ENCODE measurements at places on chromosomes 5 and 9. TPM values are rescaled to one million over a fixed set of nuclear protein-coding genes. Genes with fewer than 3 reads are reported as not detected.
A peak's percentile ranks its signal among the peaks of the same experiment; 100 is the strongest.

The PHF24 gene
- 0.26 TPM for polyA plus RNA-seq

GRCh38 chr5:67971223-67971830 lies 244.2 kb upstream of the PIK3R1 start:
- no peaks in the 10 kb centered on the region for H3K27me3 ChIP-seq
- no peaks in the 10 kb centered on the region for H3K36me3 ChIP-seq
- peaks cover 5% of the 10 kb centered on the region for H3K4me1 ChIP-seq
- DNase-seq, result no peak
- H3K4me3 ChIP-seq, result no peak overlapping the region

The KLHL3 gene
- polyA plus RNA-seq, result 2.7 TPM

DNA sequence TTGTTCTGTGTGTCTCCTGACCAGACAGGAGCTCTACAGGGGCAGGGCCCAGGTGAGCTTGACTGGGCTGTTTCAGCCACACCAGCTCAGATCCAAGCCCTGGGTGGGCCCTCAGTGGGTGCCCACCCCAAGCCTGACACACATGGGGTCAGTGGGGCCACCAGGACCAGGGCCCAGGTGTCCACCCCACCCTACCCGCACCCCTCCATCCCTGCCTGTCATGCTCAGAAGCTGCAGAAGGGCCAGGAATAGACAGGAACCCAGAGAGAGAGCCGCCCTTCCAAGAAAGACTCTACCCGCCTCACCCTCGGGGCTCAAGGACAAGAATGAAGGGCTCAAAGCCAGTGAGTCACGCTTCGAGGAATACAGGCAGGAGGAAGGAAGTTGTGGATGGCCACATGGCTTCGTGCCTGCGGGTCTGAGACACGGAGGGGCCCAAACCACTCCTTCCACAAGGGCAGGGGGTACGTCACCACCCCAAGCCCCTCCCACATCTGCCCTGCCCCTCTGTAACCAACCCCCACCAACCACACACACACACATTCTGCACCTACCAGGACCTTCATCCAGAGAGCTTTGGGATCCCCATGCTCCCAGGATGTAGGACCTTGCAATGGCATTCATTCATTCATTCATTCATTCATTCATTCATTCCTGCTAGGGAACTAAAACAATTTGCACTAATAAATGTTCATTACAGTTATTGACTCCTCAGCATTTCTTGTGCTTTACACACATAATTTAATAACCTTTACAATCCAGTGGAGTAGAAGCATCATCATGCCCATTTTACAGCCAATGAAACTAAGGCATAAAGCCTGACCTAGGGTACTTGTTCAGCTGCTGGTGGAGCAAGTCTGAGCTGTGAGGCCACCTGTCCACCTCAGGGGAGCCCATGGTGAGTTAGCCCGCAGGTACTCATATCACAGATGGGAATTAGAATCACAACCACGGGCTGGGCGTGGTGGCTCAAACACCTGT lies 55.9 kb upstream of the STXBP1 start:
- no peaks in the 10 kb centered on the region for H3K27me3 ChIP-seq
- DNase-seq, result no peak
- no peak overlapping the region for H3K4me3 ChIP-seq
- H3K4me1 ChIP-seq, result peaks cover 80% of the 10 kb centered on the region
- H3K27ac ChIP-seq, result peak overlapping the region; percentile 66

DNA sequence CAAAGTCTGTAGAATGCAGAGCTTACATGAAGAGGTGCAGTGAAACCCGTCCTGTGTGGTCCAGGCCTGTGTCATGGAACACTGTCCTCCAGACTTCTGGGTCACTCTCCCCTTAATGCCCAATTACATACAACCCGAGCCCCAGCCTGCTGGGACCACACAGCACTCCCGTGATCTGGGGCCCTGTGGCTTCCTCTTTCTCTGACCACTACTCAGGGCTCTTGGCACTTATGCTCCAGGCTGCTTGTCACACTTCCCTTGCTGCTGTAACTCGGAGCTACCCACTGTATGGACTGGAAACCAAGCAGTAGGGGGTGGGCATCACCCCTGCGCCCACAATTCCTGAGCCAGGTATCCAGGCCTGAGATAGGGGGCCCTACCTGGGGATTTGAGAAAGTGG lies 10.3 kb upstream of the IL3 start:
- H3K4me1 ChIP-seq, result no peaks in the 10 kb centered on the region
- H3K36me3 ChIP-seq, result no peaks in the 10 kb centered on the region
- H3K4me3 ChIP-seq, result no peak overlapping the region
- DNase-seq, result peak; percentile 75
- no peak overlapping the region for H3K27ac ChIP-seq
- H3K27me3 ChIP-seq, result no peaks in the 10 kb centered on the region

DNA sequence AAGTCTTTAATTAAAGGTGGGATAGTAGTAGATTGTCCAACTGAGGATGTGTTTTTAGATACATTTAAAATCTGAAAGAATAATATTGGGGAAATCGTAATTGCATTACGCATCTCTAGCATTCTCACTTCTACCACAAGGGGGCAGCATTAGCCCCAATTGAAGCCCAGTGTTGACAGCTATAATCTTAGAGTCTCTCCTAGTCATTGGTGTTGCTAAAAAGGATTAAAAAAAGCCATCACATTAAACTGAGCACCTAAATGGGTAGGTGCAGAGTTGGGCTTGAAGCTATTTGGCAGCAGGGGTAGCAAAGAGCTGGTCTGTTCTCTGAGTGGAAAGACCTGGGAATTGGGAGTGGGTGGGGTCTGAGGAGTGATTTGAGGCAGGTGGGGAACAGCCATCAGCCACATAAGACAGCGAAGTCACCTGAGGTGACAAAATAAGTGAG lies 177.2 kb downstream of the OSTF1 start:
- DNase-seq, result no peak
- no peaks in the 10 kb centered on the region for H3K4me1 ChIP-seq
- no peak overlapping the region for H3K4me3 ChIP-seq
- H3K27me3 ChIP-seq, result no peaks in the 10 kb centered on the region
- H3K36me3 ChIP-seq, result no peaks in the 10 kb centered on the region

The OR1N2 gene
- polyA plus RNA-seq, result not detected

DNA sequence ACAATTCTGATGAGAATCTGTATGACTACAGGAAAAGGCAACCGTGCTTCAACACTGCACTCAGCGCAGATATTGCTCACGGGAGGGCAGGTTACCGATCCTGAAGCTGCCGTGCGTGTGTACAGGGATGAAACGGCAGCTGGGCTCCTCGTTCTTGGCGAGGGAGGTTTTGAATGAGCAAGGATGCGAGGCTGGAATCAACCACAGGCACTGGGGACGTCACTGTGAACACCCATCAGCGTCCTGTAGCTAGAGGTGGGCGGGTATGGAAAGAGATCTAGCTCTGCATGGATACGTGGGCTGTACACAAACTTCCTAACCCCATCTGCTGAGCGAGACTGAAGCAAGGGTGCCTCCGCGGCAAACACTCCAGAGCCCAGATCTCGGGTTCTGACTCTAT lies 84.3 kb upstream of the COL5A1 start:
- no peaks in the 10 kb centered on the region for H3K27me3 ChIP-seq
- no peak overlapping the region for H3K27ac ChIP-seq
- H3K4me1 ChIP-seq, result no peaks in the 10 kb centered on the region
- DNase-seq, result peak; percentile 25
- H3K36me3 ChIP-seq, result no peaks in the 10 kb centered on the region
- no peak overlapping the region for H3K4me3 ChIP-seq

Measured in spleen (tissue), 13 donors.